ENCODE measurements at places on chromosomes 12 and 14.
A peak's percentile ranks its signal among the peaks of the same experiment; 100 is the strongest.

- no peak for DNase-seq
Measured at GRCh38 chr14:77220246-77221017, 38.8 kb downstream of the TMEM63C start.

- no peak for DNase-seq
Measured at GRCh38 chr12:1880153-1880845, 38.2 kb downstream of the CACNA2D4 start.

DNA sequence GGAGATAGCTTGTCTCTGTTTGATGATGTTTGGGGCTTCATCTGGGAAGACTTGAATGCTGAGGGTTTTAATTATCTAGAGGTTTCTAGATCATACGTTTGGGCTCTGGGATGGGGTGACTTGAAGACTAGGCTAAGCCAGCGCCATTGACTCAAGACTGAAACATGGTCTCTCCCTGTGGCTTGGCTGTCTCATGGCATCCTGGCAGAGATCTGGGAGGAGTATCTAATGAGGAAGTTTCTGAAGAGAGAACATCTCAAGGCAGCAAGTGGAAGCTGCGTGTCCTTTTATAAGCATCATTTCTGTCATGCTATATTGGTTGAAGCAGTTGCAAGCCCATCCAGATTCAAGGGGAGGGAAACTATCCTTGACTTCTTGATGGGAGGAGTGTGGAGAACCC, 104.8 kb downstream of the UNC79 start:
- DNase-seq, result no peak

- peak; percentile 94 for DNase-seq
Measured at GRCh38 chr14:56120091-56120691, 2.0 kb downstream of the PELI2 start.

- peak; percentile 87 for DNase-seq
Measured at GRCh38 chr12:113162102-113163029, 12.8 kb downstream of the CFAP73 start.

GRCh38 chr14:101465795-101466448, 95.4 kb upstream of the DIO3 start:
- DNase-seq, result no peak

GRCh38 chr14:64743061-64743460, 38.8 kb downstream of the PLEKHG3 start:
- no peak for DNase-seq

DNA sequence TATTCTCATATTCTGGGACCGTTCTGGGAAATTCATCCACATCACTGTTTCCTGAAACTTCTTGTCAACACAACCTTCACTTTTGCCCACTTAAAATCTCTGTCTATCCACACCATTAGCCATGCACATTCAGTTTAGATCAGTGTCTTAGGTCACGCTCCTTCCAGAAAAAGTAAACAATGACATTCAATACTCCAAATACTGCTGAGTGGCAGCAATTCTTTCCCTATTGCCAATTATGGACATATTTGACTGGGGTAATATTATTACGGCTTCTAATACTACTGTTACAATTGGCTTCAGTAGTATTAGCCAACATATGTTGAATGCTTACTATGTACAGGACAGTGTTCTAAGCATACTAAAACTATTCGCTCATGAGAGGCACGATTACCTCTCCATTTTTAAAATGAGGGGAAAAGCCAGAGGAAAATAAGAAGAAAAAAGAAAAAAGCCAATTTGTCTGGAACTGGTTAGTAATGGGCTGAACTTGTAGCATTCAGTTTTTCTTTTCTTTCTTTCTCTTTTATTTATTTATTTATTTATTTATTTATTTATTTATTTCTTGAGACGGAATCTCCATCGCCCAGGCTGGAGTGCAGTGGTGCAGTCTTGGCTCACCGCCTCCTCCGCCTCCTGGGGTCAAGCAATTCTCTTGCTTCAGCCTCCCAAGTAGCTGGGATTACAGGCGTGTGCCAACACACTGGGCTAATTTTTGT, 23.4 kb downstream of the LTBR start:
- no peak for DNase-seq

DNA sequence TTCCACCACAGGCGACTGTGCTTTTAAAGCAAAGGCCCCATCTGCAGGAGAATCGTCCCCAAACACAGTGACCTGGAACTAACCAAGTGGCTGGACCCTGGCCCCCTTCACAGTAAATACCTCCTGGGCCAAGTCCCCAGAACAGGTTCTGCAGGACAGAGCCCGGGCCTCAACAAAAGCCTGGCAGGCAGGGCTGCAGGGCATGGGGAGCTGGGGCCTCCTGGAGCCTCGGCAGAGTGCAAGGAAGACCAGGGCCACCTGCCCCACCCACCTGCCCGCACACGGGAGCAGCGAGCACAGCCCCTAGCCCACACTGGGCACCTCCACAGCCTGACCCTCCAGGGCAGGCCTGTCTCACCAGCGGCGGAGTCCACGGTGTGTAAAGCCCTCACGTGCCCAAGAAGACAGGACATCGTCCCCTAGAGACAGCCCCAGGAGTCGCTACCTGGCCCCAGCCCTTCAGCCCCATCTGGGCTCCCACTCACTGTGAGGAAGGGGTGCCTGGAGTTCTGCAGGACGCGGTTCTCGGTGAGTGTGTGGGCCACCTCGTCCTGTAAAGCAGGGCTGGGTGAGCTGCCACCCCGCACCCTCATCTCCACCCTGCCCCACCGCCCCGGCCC, 21.0 kb downstream of the AKT1 start:
- DNase-seq, result no peak

GRCh38 chr14:98931911-98932310, 340.1 kb downstream of the BCL11B start:
- DNase-seq, result no peak

Data from NCI-H82 (cell line).